ENCODE measurements at places on chromosomes 5 and 9.
A peak's percentile ranks its signal among the peaks of the same experiment; 100 is the strongest.

GRCh38 chr9:118009614-118010013 is 305.4 kb downstream of the TLR4 start:
- DNase-seq: no peak

DNA sequence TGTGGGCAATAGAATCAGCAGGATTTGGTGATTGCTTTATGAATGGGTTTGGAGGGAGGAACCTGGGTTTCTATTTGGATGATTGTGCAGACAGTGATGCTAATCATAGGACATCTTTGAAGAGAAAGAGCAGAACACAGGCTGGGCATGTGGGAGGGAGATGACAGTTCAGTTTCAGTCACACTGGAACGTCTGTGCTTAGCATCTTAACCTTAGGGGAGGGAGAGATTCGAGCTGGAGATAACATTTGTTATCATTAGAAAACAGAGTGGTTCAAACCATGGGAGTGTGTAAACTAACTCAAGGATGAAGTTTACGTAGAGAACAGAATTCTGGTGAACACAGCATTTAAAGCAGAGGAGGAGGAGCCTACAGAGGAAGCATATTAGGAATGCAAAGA is 138.6 kb upstream of the PPP2R2B start:
- DNase-seq: no peak

DNA sequence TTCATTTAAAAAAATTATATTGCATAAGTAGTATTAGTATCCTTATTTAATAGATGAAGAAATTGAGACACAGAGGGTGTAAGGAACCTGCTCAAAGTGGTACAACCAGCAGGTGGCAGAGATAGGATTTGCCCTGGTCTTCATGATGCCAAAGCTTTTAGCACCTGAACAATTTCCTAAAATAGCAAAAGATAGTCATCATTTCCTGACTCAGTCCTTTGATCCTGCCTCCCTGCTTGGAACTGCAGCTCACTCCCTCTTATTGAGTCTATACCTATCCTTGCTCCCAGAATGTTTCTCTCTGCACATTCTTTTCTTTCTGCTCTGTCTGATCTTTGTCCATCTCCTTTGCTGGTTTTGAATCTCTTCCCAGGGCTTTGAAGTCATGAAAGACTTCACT is 155.8 kb downstream of the FRMD3 start:
- DNase-seq: no peak

DNA sequence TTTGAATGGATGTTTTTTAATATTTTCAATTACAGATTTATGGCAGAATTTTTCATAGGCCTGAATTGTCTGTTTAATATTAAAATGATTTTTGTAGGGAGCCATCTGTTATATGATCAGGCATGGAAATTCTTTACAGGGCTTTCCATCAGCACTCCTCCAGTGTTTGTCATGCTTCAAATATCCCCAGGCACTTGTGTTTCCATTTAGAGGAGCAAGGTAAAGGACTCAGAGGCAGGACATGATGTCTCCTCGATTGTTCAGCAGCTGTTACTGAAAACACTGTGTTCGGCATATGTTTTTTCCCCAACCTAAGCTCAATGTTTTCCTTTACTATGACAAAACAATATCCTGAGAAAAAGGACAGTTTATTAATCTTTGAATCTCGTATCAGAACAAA is 172.3 kb upstream of the RFX3 start:
- DNase-seq: no peak

DNA sequence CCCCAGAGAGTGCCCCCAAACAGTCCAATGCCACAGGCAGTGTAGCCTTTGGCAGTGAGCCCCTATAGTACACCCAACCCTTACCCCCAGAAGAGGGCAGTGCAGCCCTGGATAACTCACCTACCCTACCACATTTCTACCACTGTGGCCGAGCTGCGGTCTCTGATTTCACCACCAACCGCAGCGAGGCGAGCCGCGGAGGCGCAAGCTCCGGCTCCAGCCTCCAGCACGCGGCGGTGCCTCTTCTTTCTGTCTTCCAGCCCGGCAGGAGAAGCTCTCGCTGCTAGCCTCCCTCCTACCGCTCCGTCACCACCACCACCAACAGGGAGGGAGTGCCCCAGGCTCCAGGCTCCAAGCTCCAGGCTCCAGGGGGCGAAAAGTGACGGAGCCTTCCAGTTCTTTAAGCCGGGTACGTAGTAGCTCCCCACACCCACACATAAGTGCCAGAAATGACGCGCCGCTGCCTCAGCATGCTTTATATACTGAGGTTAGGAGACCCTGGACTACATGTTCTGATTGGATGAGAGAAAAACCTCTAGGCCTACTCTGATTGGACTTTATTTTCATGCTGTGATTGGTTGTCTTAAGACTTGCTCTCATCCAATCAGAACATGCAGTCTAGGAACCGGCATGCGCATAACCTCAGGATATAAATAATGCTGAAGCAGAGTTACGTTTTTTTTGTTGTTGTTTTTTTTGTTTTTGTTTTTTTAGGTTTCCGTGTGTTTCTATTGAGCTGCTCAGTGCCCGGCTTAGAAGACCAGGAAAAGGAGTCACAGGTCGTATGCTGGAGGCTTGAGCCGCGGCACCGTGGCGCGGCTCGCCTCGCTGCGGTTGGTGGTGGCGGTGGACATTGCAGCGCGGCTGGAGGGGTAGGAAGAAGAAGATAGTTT is at the start of gene PCAT7:
TSS of gene PCAT7 (plus strand) at position 645 of the 893 bp plus-strand sequence.
- DNase-seq: peak; percentile 89

DNA sequence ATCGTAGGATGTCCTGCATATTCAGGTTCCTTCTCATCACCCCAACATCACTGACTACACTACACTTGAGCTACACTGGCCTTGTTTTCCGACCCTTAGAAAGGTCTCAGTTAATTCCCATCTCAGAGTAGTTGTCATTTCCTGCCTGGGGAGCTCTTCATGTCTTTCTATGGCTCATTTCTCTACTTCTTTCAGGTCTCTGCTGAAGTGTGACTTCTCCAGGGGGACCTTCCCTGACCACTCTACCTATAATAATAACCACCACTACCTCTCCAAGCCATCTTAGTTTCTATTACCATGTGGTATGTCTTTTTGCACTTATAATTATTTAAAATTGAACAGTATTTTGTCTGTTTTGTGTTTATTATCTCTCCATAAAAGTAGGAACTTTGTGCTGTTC is 113.2 kb downstream of the STARD4 start:
- no peak for DNase-seq

DNA sequence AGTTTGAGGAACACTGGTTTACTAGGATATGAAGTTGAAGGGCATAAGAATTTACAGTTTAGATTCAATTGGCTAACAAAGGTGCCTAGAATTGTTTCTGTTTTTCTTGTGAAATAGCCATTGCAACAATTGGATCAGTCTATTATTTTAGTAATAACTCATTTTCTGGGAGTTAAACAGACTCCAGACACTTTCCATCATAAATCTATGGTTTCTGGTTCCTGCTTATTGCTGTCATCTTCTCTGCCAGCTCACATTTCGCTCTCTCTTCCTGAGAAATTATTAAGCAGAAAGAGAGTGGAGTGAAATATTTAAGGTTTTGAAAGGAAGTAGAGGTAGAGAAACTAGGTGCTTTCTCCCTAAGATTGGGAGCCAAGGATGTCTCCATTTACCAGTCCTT is 165.1 kb upstream of the PRR16 start:
- DNase-seq: no peak

GRCh38 chr9:84990850-84991513 is 321.5 kb downstream of the NTRK2 start:
- DNase-seq: no peak

DNA sequence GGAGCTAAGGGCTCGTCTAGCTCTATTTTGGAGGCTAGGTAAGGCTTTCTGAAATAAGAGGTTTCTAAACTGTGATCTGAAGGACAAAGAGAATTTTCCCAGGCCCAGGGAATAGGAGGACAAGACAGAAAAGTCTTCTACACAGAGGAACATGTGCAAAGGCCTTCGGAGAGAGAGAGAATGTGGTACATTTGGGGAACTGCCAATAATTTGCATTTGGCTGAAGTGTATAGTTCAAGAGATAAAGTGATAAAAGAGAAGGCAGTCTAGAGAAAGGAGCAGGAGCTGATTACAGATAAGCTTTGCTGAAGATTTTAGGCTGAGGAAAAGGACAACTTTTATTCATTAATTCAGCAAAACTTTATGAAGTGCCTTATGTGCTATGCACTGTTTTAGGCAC is 214.4 kb upstream of the ELL2 start:
- no peak for DNase-seq

DNA sequence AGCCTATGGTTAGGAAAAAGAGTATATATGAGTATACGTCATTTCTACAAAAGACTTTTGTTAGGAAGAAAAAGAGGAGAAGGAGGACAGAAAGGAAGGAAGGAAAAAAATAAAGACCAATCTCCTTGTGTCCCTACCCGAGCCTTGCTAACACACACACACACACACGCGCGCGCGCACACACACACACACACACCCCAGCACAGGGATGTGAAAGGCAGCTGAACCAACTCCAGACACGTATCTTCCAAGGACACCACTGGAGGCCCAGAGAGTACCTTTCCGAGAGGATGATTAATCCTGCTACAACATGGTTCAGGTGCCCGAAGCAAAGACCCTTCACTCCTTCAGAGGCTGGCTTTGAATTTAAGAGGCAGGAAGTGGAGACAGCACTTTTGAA is 56.9 kb upstream of the GALNT10 start:
- DNase-seq: no peak

- no peak for DNase-seq
Measured at GRCh38 chr9:105662184-105663104, at the start of gene TAL2. TAL2 (plus strand) TSS chr9:105662457; CDS start chr9:105662497, 40 bp downstream.

Data from MG63 (cell line).